ENCODE measurements at places on chromosomes 3 and 15.

DNA sequence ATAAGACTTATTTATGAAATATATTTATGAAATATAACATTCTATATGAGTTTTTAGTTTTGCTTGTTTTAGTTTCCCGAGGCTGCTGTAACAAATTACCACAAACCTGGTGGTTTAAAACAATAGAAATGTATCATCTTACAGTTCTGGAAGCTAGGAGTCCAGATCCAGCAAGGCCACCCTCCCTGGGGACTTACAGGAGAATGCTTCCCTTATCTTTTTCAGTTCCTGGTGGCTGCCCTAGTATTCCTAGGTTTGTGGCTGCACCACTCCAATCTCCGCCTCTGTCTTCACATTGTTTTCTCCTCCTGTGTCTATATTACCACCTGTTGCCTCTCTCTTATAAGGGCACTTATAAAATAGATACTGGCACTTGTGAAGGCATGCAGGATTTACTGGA, 877.8 kb downstream of the TUSC7 start:
- DNase-seq: no peak

GRCh38 chr3:98655666-98656065, 62.3 kb upstream of the CPOX start:
- no peak for DNase-seq

DNA sequence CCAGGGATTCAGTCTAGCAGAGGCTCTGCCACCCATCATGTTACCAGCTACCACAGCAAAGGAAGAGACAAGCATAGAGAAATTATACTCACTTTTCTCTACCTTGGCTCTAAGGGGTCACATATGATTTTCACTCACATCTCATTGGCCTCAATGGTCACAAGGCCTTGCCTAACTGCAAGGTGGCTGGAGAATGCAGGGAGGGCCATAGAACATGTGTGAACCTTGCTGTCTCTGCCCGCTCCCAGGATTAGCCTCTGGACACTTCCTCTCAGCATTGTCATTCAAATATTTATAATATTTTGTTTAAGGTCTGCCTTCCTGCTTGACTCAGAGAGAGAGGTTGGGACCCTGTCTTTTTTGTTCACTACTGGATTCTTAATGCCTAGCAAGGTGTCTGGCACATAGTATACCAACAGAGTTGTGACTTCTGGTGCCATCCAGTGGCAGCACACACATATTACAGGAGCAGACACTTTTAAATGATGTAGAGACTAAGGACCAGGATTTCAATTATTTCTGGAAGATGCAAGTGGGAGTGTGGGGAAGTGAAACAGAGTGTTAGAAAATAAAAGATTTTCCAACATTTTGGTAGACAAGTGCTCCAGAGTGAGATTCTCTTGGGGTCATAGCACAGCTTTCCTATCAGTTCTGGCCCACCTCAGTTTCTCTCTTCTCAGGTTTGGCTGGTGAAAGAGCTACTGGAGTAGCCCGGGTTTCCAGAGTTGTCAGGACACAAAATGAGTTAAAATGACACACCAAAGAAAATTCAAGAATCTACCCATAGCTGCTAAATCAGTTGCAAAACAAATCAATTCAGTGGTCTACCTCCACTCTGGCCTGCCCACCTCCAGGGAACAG, 119.0 kb upstream of the RASGRP1 start:
- DNase-seq: peak; percentile 52

DNA sequence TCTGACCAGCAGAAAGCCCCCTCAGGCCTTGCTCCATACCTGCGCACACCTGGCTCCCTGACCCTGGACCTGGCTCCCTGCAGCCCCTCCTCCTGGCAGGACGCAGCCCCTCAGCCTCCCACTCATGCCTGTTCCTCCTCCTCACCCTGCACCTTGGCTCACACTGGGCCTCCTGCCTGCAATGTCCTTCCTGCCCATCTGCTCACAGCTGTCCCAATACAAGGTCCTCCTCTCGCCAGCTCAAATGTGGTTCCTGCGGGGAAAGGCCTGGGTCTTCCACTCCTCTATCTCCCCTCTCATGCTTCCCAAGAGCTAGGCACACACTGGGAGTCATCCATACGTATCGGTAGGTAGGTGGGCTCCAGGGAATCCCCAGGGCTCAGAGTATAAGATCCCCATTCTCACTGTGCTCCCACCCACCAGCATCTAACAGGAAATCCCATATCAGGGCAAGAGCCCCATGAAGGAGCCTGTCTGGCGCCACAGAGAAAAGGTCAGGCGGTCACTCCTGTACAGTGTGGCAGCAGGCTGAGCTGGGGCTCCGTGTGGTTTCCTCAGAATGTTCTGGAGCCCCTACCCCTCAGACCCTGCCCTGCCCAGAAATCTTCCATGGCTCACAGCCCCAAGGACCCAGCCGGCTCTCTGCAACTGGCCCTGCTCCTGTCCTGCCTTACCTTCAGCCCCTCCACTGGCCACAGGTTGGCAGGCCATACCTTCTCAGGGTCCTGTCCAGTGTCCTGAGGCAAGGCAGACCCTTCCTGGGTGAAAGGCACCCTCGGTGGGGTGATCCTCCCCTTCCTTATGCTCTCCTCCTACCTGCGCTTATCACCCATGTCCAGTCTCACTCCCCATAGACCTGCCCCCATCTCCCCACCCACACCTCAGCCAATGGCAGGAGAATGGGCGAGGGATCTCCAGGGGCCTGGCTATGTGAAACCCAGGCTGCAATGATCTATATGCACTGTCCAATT, 10.9 kb downstream of the PLCD1 start:
- DNase-seq: no peak

- DNase-seq: no peak
These were observed 2.3 kb downstream of the DUT start for GRCh38 chr15:48333540-48333939.

GRCh38 chr15:32871883-32872282, 154.1 kb downstream of the GREM1 start:
- no peak for DNase-seq

DNA sequence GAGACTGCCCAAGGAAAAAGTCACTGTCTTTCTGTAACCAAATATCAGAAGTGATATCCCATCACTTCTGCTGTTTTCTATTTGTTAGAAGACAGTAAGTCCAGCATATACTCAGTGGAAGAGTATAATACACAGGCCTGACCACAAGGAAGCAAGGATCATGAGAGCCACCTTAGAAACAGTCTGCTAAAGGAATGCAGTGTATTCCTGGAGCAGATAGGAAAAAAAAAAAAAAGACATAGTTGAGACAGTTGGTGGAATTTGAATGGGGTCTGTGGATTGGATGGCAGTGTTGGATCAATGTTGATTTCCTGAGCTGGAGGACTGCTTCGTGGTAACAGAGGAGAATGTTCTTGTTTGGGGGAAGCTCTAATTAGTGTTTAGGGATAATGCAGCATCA, 26.5 kb upstream of the FBXL2 start:
- no peak for DNase-seq

DNA sequence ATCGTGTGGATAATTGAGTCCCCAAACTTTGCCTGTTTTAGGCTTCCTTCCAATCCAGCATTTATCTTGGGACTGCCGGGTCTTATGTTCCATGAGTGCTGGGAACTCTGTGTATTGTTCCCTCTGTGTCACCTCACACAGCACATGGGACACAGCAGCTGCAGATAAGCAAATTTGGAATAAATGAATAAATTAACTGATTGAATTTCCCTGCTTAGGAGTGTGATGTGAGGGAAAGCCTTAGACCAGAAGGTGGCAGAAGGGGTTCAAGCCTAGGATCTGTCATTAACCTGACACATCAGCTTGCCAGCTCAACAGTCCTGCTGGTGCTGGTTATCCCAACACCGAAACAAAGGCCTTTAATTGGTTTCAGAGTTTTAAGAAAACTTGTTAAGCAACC, 114.3 kb downstream of the OXSM start:
- no peak for DNase-seq

DNA sequence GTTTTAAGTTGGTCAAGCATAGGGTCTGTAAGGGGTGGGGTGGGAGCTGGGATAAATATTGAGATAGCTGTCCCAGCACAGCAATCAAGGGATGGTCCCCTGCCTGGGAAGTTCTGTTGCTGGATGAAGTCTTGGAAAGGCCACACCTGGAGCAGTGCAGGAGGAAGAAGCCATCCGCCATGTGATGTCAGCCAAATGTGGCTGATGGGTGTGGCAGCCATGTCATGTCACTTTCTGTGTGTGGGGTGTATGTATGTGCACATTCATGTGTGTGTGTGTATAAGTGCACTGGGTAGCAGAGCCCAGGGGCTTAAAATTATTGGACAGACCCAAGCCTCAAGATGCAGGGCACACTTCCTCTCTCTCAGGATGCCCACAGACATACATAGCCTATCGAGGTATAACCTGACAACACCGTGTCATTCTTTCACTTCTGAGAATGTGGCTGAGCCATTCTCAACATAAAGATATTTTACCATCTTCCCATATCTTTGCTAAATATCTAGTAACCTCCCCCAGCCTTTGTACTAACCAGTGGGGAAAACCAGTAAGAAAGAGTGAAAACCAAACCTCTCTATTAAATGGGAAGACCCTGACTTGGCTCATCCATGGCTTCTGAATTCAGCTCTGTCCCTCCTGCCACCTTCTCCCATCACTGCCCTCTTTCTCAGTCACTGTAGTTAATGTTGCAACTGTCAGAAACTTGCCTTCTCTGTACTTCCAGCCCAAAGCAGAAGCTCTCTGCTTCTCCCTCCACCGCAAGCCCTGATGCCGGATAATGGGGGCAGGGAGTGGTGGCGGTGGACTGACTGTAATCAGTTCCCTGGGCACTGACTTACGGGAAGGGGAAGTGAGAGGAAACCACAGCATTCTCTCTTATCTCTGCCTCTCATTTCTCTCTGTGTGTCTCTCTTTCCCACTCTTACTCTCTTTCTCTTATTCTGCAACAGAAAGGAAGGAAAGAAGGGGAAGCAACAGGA, 11.2 kb downstream of the TNFSF10 start:
- no peak for DNase-seq

- DNase-seq: no peak
These were observed 86.4 kb upstream of the RORA start for GRCh38 chr15:61315471-61315870.

GRCh38 chr3:98454929-98455328, 8.1 kb upstream of the OR5K1 start:
- DNase-seq: no peak

DNA sequence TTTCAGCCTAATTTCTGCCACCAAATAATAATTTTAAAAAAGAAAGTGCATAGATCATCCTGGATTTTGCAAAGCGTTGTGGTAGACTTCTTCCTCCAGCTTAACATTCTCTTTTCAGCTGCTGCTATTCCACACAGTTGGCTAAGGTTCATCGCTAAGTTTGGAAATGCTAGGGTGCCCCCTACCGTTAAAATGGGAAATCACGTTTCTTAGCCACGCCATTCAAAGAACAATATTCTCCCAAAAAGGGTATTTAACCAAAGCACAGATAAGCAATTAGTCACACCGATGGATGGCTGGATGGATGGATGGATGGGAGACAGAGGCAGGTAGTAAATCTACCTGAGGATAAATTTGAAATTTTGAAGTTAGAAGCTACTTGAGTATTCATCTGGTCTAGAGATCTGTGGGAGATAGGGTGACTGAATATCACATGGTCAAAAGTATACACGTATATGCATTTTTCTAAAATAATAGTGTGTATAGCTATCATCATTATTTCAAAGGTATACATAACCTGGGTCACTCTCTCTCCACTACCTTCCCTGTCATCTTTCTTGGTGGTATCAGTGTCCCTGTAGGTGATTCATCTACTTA, 67.2 kb downstream of the EFHB start:
- no peak for DNase-seq

- DNase-seq: no peak
These were observed 295.1 kb upstream of the PROK2 start for GRCh38 chr3:72080095-72080494.

- DNase-seq: no peak
These were observed 70.5 kb upstream of the LIPC start for GRCh38 chr15:58361273-58361759.

DNA sequence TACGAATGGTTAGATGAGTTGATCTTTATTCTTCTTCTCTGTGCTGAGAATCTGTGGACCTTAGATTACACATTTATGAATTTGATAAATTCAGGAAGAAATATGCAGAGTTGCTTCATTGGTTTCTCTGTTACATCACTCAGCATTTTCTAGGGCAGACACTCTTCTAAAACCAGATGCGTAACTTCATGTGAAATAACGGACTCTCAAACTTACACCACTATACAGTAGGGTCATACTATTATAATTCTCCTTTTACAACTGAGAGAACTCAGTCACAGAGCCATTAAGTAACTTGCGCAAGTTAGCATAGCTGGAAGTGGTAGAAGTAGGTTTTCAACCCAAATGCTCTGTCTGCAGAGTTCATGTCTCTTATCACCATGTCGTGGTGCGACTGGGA, 5.7 kb downstream of the TMEM207 start:
- DNase-seq: no peak

GRCh38 chr15:90839187-90840071, 29.0 kb upstream of the FURIN start:
- DNase-seq: no peak

DNA sequence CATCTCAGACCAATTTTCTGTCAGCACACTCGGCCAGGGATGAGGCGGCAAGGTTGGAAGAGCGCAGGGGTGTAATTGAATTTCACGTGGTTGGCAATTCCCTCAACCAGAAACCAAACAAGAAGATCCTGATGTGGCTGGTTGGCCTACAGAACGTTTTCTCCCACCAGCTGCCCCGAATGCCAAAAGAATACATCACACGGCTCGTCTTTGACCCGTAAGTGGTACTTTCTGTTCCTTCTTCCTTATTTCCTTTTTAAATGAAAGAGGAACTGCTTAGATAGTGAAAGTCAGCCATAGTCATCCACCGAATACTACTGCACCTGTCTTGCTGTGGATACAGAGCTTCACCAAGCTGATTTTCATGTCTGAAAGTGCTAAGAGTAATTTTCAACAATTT, 60.1 kb downstream of the SGO1 start:
- no peak for DNase-seq

Measured in left lobe of liver (tissue), 2 donors.